ENCODE measurements at places on chromosomes 11 and 22. TPM values are rescaled to one million over a fixed set of nuclear protein-coding genes. Genes with fewer than 3 reads are reported as not detected.
A peak's percentile ranks its signal among the peaks of the same experiment; 100 is the strongest.

GRCh38 chr11:44781655-44782054, 54.9 kb downstream of the TSPAN18 start:
- DNase-seq: no peak

GRCh38 chr11:1652771-1653540, 23.4 kb downstream of the KRTAP5-5 start:
- peak; percentile 57 for DNase-seq

The MS4A15 gene
- total RNA-seq: not detected

- no peak for DNase-seq
Observed at GRCh38 chr22:37497062-37497599, 10.9 kb upstream of the MFNG start.

GRCh38 chr11:76280151-76280881, 74.0 kb upstream of the WNT11 start:
- no peak for DNase-seq

DNA sequence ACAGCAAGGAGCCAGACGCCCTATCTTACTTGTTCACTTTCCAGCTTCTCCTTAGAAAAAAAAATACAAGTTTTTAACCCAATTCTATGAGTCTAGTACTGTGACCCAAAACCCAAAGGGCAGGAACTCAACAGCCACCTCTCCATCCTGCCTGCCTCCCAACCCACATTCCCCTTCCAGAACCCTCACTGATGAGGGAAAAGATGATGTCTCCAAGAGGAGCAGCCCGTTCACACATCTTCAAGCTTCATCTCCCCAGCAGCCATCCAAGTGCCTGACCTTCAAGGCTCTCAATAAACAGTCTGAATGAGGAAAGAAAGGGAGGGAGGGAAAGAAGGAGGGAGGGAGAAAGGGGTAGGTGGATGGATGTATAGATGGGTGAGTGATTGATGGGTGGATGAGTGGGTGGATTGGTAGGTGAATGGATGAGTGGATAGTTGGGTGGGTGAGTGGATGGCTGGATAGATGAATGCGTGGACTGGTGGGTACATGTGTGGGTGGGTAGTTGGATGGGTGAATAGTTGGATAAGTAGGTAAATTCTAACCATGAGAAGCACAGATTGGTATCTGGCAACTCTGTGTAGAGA, 50.4 kb downstream of the IGLL5 start:
- DNase-seq: no peak

All from OCI-LY7 (cell line).